H9 (cell line): ENCODE measurements at places on chromosomes 1 and 21. TPM values are rescaled to one million over a fixed set of nuclear protein-coding genes. Genes with fewer than 3 reads are reported as not detected.

GRCh38 chr1:200179781-200180160 lies 152.3 kb downstream of the NR5A2 start:
- no peak for DNase-seq

- peak; percentile 76 for DNase-seq
These were observed 31.7 kb downstream of the AK5 start for GRCh38 chr1:77313491-77313890.

Gene FASLG
- total RNA-seq: not detected in 2 replicates

Gene OR6N1
- not detected in 2 replicates for total RNA-seq
